GM19239 (cell line): ENCODE measurements at places on chromosomes 12 and 14.

DNA sequence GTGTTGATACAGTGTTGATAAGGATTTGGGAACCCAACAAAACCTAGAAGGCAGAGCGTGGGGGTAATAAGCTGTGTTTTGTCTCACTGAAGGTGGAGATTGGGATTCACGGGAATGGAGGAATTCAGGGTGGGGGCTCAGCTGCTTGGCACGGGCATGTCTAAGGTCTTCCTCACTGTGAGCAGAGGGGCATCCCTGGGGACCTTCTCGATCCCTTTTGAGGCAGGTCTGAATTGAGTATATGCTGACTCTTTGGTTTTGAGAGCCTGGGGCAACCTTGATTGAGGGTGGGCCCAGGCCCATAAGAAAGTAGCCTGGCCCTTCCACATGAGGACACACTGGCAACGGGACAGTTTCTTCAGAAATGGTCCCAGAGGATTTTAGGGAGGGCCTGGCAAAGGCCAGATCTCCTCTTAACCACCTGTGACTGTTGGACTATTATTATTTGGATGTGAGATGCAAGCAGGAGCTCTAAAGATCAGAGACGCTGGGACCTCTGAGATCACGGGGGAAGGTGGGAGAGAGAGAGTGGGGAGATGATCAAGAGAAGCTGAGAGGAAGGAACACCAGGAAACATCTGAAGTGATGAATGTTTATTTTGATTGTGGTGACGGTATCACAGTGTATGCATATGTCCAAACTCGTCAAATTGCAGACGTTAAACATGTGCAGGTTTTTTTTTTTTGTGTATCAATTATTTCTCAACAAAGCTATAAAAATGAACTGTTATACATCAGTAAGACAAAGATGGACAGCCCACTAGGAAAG, 48.4 kb downstream of the SMIM41 start:
- no peak for DNase-seq

DNA sequence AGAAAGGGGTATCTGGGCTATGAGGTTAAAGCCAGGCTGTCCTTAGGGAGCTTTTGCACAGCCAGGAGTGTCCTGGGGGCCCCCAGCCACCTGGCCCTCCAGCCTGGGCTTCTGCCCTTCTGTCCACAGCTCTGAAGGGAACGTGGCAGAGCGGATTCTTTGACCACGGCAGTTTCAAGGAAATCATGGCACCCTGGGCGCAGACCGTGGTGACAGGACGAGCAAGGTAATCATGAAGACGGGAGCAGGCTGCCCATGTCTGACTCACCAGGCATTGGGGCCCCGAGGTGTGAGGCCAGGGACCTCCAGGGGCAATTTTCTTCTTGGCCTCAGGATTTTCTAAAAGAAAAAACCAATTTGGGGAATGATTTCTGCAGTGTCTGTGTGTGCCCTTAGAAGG, 53.1 kb downstream of the FOXN4 start:
- no peak for DNase-seq

- no peak for DNase-seq
These were observed 167.9 kb upstream of the AVPR1A start for GRCh38 chr12:63318933-63319332.

DNA sequence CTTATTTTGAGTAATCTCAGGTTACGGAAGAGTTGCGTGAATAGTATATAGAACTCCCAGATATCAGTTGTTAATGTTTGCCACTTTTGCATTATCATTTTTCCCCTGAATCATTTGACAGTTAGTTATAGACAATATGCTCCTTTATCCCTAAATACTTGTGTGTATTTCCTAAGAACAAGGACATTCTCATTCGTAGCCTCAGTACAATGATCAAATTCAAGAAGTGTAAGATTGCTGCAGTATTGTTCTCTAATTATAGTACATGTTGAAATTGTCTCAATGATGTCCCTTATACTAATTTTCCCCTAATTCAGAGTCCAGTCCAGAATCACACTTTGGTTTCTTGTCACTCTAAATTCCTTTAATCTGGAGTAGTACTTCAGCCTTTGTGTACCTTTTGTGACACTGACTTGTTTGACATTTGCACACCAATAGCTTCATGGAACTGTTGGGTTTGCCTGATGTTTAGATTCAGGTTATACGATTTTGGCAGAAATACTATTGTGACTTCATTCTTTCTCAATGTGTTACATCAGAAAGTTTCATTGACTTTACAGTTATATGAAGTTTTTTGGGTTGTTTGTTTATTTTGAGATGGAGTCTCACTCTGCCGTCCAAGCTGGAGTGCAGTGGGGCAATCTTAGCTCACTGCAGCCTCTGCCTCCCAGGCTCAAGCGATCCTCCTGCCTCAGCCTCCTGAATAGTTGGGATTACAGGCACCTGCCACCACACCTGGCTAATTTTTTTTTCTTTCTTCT, 13.1 kb downstream of the DYNC1H1 start:
- no peak for DNase-seq

- no peak for DNase-seq
These were observed 23.7 kb downstream of the ACVR1B start for GRCh38 chr12:51975196-51975595.

DNA sequence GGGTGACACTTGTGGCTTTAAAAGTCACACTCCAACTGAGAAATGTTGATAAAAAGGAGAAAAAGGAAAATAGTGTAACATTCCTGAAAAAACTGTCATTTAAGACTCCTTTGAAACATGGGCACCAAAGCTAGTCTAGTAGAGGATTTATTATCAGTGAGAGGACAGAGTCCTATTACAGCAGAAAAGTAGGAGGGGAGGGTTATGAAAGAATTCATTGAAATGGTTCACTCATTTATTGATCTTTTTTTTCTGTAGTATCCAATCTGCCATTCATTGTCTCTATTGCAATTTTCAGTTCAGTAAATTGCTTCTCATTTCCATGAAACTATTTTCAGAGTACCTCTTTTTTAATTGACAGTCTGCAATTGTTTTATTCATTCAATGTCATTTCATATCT, 25.4 kb downstream of the PPM1A start:
- DNase-seq, result no peak

- DNase-seq, result no peak
These were observed 4.3 kb downstream of the GPR132 start for GRCh38 chr14:105060751-105061427.

DNA sequence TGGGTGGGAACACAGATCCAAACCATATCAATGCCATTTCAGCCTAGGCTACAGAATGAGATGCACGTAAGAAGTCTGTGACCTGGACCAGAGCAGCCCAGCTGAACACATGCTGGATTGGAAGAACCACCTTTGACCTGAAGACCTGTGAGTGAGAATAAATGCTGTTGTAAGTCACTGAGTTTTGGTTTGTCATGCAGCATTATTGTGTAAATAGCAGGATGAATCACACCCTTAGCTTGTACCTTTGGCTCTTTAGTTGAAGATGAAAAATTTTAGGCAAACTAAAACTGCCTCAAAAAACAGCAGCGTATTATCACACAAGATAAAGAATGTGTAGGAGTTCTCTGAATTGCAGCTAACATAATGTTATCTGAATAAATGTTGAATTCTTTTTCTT, 199.4 kb upstream of the LRIG3 start:
- DNase-seq, result no peak

GRCh38 chr12:29346769-29347421, 34.1 kb downstream of the ERGIC2 start:
- DNase-seq, result no peak

GRCh38 chr12:12979126-12979525, 20.9 kb downstream of the HEBP1 start:
- DNase-seq, result no peak

DNA sequence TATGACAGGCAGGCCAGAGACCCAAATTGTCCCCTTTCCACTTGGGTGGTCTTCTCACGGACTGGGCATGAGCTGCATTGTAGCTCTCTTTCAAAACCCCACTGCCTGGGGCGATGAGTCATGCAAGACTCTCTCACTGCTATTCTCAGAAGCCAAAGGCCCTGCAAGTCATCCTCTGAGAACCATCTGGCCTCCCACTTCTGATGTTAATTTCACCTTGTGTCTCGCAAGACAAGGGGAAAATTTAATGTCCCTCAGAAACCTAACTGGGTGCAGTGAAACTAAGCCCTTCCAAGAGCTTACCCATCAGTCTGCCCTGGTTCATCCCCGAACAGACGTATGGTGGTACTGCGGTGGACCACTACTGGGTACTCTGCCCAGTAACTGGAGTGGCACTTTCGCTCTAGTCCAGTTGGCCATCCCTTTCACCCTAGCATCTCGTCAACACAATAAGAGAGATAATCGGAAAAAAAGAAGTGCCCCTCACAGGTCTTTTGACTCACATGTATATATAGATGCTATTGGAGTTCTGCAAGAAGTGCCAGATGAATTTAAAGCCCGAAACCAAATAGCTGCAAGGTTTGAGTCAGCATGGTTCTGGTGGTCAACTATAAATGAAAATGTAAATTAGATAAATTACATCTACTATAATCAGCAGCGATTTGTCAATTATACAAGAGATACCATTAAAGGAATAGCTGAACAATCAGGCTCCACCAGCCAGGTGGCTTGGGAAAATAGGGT, 31.3 kb upstream of the LALBA start:
- peak; percentile 5 for DNase-seq

GRCh38 chr12:18145924-18146323, 55.9 kb upstream of the RERGL start:
- no peak for DNase-seq

DNA sequence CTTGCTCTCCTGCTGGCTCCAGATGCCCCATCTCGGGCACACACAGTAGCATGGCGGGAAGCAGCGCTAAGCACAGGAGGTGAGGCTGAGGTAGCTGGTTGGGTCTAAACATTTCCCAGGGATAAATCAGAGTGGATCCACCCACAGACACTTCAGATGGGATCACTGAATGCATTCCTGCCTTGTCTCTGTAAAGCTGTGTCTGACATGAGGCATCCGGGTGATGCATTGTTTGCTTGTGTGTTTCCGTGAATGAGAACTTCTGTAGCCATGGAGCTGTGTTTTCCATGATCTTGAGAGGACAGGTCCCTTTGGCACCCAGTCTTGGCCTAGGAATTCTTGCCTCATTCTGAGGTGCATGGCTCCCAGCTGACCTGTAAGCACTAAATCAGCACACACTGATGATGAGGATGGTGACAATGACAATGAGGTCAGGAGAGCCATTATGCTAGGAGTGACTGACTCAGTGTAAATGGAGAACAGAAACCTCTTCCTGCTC, 6.7 kb upstream of the KRT75 start:
- no peak for DNase-seq

DNA sequence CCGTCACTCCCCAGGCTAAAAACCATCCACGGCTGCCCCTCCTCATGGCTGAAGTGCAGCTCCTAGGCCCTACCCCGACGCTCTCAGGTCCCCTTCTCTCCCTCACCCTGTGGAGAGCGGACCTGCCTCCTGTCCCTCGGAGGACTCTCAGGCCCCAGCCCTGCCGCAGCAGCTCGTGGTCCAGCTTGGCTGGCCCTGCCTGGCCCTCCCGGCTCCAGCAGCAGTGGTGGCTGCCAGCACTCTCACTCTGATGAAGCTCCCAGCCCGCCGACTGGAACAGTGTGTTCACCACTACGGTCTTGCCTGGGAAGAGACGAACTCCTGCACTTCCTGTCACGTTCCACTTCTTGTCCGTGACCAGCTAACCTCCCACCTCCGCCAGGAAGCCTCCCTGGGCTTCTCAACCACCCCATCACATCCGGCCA, 11.1 kb downstream of the BAG5 start:
- no peak for DNase-seq

DNA sequence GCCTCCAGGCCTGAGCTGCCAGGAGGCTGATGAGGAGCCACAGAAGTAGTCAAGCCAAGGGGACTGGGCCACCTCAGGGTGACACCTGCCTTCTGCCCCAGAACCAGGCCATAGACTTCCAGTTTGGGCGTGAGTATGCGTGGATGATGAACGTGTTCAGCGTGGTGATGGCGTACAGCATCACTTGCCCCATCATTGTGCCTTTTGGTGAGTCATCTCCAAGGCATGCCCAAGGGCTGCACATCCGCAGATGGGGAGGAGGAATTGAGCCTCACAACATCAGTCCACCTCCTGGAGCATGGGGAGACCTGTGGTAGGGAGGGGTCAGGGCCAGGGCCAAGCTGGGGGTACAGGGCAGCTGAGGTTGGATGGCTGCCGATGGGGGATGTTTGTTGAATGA, 22.3 kb downstream of the NGB start:
- no peak for DNase-seq

- no peak for DNase-seq
These were observed 18.8 kb upstream of the STRAP start for GRCh38 chr12:15863372-15863771.

DNA sequence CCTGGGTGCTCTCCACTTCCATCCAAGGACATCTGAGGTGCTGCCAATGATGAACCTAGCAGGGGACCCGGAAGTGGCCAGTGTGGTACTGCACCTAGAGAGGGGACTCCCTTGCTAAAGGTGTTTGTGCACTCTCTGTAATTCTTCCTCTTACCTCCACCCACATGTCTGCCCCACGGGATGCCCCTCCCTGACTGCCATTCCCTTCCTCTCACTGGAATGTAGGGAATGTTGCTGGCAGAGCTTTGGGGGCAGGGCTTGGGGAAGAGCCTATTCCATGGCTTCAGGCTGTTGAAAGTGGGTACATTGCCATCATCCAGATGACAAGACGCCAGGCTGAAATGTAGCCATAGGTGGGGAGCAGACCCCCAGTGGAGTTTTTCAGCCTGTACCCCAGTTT, 153.2 kb downstream of the SMOC1 start:
- no peak for DNase-seq

DNA sequence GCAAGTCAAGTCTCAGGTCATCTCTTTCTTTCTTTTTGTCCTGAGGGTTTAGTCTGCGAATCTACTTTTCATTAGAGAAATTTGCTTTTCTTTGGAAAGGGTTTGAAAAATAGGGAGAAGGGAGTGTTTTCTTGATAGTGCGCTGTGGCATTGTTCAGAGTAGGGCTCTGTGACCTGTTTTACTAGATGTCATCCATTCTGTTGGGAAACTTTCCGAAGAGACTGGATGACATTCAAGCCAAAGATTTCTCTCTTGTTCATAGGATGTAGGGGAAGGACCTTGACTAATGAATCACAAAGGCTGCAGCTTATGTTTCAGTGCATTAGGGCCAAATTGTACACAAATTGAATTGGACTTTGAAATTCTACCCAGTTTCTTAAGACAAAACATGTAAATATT, 14.7 kb downstream of the DLST start:
- no peak for DNase-seq

GRCh38 chr12:125944446-125944845, 879.2 kb downstream of the AACS start:
- no peak for DNase-seq

DNA sequence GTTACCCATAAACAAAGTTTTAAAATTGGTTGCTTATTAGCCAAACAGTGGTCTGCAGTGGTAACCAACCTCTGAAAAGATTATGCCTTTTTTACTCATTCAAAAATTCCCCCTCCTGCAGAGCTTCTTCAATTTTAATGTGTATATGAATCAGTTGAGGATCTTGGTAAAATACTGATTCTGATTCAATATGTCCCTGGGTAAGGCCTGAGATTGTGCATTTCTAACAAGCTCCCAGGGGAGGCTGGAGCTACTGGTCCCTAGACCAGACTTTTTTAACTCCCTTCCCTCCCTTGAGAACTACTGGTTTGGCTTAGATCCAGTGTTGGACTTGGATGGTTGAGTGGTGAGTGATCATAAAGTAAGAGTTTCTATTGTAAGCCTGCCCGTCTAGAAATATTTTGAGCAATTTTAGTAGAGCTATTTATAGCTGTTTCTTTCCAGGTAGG, 90.2 kb downstream of the FUT8 start:
- no peak for DNase-seq
